ENCODE measurements at places on chromosomes 2 and 18.

- DNase-seq = no peak
These were observed 653 bp downstream of the MRPS9 start for GRCh38 chr2:105038383-105039061.

GRCh38 chr18:30988440-30988839 lies 54.1 kb downstream of the DSC3 start:
- DNase-seq = no peak

DNA sequence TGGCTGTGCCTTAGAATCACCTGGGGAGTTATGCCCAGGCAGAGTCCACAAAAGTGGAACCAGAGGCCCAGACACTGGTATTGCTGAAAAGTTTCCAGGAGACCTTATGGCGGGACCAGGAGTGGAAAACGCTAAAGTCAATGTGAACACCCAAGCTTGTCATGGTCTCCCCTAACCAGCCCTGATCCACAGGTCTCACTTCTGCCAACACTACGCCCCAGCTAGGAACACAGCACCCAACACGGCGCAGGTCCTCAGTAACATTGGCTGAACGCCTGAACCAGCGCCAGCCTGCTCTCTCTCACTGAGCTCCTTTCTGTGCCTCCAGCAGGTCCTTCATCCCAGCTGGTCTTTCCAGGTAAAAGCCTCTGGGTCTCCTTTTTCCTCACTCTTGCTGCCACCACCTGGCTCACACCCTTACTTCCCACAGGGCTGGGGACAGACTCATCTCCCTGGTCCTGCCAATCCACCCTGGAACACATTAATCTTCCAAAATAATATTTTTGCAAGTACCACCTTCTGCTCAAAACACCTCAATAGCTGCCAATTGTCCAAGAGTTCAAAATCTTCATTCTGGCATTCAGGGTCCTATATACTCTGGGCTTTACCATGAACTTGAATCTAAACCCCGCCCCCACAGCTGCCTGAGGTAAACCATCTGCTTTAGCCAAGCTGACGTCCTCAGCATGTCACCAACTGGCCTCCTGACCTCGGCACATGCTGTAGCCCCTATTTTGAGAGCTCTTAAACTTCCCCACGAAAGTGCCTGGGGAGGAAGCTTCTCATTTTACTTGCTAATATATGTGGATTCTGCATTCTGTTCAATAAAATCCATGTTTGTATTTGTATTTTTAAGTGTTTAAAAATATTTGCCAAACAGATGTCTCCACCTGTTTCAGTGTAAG lies 34.6 kb downstream of the ADCY3 start:
- no peak for DNase-seq

- no peak for DNase-seq
These were observed 28.8 kb downstream of the TUBB6 start for GRCh38 chr18:12336887-12337286.

GRCh38 chr18:2794159-2794558 lies 52.6 kb upstream of the EMILIN2 start:
- no peak for DNase-seq

GRCh38 chr2:119704670-119705120 lies 25.7 kb downstream of the TMEM177 start:
- DNase-seq = no peak

GRCh38 chr2:157839822-157840221 lies 36.3 kb downstream of the ACVR1 start:
- no peak for DNase-seq

DNA sequence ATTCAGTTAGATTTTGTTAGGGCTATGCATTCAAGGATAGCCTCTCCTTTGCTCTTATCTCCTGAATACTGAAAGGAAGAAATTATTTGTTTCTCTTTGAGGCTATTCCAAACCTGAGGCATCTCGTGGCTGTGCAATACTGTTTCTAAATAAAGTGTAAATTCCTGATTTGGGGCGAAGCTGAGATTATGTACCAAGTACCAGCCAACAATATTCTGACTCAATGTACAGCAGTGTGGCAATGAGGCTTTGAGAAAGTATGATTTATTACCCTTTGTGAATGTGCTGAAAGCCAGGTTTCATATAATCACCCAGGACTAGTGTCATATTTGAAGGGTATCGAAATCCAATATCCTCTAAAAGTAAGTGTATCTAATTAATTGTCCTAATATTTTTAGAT lies 113.5 kb downstream of the MEIS1 start:
- DNase-seq = no peak

DNA sequence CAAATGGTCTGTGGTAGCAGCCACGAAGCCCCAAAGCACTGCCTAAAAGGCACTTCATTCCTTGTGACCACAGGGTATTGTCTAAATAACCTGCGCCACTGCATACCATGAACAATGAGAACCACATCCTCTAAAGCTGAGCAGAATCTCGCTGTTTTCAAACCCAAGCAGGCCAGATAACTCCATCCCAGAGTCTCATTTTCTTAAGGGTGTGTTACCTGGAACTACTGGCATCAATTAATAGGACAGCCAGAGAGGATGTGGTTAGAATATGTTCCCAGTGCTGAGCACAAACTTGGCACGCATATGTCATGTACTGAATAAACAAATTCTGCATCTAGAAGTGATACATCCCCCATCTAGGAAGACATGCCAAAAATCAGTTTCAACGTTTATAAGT lies 13.0 kb downstream of the VPS4B start:
- no peak for DNase-seq

GRCh38 chr18:25223899-25224886 lies 127.8 kb downstream of the ZNF521 start:
- no peak for DNase-seq

DNA sequence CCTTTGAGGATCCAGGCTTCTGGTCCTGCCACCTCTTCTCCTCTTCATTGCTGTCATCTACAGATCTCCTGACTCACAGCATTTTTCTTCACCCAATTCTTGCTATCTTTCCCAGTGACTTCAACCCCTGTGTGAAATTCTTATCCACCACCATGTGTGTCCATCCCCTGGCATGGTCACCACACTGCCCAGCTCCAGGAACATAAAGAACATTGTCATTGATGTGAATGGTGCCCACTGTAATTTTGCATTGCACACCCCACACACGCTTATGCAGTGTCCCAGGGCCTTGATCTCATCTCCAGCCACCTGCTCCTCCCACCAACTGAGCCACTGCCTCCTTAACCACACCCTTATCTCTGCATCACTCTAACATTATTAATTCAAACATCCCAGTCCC lies 85.3 kb downstream of the C1D start:
- peak; percentile 60 for DNase-seq

DNA sequence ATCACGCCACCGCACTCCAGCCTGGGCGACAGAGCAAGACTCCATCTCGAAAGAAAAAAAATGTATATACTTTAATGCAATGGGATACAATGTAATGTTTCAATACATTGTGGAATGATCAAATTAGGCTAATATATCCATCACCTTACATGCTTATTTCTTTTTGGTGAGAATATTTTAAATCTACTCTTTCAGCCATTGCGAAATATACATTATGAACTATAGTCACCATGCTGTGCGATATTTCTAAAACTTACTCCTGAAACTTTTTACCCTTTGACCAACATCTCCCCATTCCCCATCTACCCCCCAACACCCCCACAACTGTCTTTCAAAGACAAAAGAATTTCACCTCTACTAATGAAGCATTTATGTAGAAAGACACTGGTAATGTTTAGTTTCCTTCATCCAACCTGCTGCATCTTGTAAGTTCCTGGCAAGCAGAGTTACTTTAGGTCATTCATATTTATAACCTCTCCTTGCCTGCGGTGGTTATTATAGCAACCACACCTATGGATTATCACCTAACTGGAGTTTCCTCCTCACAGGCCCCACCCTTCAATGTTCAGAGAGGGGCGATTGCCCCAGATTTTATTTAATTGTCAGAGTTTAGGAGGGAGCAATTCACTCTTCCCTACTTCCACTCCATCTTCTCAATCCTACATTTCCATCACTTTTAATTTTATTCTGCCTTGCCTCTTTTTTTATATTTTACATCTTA lies 1.2 kb upstream of the ME2 start:
- DNase-seq = no peak

DNA sequence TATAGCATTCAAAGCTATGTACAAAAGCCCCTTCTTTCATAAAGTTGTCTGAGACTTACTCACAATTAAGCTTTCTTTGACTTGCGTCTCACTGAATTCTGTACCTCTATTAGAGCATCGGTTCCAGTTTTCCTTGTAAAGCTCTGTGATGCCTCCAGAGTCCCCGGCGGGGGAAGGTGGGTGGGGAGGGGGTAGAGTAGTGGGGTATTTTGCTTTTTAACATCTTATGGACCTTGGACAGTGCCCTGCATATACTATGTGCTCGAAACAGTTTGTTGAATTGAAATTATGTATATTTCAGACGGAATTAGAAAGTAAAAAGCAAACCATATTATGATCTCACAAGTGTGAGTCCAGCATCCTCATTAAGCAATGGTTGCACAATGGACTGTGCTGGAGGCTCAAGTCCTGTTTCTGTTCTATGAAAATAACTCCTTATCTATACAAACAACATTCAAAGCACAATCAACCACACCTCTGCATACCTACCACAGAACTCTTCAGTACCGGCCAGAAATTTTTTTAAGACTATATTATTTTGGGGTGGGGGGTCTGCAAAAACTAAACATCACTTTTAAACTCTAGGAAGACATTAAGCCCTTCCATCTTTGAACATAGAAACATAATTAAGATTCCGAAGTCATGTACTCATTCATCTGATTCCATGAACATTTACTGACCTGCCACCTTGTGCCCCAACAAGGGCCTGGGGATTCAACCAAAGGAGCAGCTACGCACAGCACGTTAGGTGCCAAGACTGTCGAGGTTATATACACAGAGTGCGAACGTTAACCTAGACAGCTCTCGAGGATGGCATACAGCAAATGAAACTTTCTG lies 908 bp downstream of the STAT1 start:
- DNase-seq = no peak

DNA sequence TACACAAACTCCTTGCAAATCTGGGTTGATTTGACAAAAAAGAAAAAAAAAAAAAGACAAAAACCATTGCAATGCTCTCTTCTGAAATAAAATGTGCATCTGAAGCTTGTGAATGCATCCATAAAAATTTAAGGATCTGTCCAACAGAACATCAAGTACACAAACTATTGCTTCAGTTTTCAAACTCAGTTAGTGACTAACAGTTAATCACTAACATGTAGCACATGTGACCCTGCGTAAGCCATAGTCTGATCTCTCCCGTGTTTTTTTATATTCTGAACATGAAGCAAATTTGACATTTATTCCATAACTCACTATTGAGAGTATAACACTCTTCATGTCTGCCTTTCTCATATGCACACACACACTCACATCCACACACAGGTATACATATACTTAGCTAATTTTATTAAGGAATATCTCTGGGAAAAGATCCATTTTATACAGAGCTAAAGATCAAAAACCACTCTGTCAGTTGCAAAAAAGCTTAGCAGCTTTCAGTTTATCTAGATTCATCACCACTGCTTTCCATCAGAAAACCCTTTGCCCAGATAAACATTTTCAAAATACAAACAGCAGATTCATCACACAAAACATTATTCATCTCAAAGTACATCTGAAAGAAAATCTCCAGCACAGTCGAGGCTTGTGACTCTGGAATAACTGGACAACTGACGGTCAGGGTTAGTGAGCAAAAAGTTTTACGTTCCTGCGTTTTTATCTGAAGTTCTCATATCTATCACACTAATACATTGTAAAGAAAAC lies 1000.4 kb upstream of the ACVR2A start:
- DNase-seq = no peak

- no peak for DNase-seq
These were observed 1.2 kb downstream of the MEX3C start for GRCh38 chr18:51196118-51196810.

DNA sequence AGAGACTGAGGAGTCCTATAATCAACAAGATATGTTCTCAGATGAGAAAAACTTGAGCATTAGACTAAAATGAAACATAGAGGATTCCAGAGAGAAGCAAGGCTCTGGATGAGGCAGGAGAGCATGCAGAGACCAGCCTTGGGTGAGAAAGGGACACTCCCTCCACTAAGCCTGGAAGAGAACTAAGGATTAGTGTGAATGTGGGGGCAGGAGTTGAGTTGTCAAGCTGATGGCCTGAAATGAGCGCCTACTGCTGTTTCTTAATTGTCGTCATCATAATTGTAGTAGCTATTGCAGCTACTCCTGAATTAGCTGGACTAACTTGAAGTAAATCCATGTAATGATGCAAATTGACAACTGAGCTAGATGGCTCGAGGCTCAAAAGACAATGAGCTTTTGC lies 114.1 kb downstream of the PKP4 start:
- DNase-seq = no peak

DNA sequence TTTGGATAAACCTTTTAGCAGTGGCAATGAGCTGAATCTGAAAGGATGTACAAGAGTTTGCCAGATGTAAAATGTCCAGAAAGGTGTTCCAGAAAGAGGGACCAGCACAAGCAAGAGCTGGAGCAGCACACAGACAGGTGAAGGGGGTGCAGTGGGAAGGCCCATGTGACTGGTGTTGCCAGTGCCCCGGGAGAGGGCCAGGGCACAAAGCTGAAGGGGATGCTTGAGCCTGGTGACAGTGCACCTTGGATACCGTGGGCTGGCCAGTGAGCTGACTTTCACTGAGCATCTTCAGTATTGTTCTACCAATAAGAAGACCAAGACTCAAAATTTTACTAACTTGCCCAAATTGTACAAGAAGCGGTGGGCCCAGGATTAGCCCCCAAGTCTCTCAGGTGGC lies 132.3 kb upstream of the ALPP start:
- DNase-seq = no peak

- DNase-seq = no peak
These were observed 62.5 kb upstream of the ACAA2 start for GRCh38 chr18:49875783-49876182.

GRCh38 chr18:212780-213179 lies 54.4 kb downstream of the USP14 start:
- no peak for DNase-seq

DNA sequence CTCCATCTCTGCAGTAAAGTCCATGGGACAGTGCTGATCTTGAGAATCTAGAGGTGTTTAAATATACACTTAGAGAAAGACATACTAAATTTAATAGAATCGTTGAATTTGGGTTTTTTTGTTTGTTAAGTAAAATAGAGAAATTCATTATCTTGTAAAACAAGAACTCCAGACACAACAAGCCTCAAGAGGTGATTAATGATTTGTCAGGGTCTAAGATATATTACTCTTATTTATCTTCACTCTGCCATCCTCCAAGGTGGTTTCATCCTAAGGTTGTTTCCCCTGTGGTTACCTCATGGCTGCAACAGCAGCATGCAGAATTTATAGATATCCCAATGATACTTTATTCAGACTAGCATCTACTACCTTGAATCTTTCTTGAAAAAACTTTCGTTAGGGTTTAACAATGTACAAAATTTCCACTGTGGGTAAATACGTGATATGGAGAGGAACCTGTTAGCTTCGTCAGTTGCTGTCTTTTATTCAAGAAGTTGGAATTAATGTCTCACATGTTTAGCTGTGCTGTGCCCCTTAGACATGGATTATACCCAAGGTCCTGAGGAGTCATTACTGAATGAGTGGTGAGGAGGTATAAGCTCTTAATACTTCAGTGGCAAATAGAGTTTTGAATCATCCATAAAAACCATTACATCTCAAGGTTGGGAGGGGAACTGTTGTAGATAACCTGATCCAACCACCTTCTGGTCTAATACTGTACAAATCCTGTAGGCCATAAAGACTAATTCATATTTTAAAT lies 128.0 kb downstream of the GPD2 start:
- no peak for DNase-seq
